Stimulated activated CD4-positive, alpha-beta T cell treated with anti-CD3 and anti-CD28 coated beads, Interleukin-15, amount 100 ng/mL, for 1 hour (primary cell): ENCODE measurements at places on chromosomes 12 and 14.

DNA sequence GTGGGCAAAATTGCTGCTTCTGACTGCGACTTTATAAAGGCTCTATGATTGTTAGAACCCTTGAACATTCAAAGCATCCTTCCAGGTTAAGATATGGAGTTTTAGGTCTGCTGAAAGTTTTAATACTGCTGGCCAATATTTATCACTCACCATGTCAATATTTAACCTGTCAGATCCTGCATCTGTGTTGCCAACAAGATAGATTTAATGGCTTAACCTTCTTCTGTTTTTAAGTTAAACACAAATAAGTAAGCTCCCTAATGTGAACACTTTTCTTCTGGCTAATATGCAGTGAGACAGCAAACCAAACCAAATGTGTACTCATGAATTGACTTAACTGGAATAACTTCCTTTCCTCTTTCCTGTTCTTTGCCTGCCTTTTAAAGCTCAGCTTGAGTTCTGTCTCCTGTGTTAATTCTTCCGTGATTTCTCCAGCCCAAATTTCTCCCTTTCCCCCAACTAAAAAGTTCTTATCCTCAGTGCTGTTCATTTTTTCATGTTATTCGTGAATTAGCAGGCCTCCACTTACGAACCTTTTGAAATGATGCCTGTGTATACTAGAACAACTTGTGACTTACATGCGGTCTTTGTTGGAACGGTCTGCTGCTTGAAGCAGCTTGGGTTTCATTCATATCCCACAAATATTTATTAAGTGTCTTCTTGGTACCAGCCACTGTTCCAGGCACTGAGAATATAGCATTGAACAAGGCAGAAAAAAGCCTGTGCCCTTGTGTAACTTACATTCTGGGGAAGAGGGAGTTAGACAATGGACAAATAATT, 9.1 kb downstream of the FBXW8 start:
- no peak for DNase-seq

DNA sequence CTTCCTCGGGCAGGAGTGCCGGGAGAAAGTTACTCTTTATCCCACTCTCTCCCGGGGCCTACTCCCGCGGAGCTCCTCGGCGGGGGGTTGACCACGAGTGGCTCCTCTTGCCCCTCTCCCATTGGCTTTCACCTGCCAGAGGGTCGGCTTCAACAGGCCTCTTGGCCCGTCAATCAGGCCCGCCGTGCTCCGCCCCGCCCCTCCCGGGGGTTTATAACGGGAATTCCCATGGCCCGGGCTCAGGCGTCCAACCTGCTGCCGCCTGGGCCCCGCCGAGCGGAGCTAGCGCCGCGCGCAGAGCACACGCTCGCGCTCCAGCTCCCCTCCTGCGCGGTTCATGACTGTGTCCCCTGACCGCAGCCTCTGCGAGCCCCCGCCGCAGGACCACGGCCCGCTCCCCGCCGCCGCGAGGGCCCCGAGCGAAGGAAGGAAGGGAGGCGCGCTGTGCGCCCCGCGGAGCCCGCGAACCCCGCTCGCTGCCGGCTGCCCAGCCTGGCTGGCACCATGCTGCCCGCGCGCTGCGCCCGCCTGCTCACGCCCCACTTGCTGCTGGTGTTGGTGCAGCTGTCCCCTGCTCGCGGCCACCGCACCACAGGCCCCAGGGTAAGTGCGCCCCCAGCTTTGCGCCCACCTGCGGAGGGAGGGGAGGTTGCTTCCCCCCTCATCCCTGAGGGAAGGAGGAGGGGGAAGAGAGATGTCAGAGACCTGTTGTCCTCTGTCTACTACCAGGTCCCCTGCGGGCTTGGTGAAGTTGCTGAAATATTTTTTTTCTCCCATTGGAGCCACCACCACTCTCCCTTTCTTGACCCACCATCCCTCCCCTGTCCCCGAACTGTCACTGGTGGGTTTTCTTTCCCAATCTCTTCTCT, at the start of gene SMOC1:
Gene SMOC1 (plus strand): TSS at position 242 of the 869 bp plus-strand sequence. CDS start 263 bp downstream, at position 505.
- DNase-seq: no peak

DNA sequence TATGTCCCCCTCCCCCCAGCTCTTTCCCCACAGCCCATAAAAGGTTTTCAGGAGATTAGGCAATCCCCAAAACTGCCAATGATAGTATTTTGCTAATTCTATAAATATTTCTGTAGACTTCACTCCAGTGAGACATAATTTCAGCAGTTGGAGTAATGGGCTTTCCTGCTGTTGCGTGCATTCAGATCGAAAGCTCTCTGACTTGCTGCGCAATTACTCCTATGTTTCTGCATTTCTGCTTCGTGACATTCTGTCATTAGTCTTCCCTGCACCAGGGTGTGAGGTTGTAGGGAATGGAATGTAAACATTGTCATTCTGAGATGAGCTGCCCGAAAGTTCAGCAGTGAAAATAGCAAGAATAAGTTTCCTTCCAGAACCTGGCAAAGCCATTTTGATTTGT, 58.2 kb downstream of the SAMD4A start:
- DNase-seq: no peak

- no peak for DNase-seq
Measured at GRCh38 chr14:92105893-92106142, 564 bp downstream of the ATXN3 start.

DNA sequence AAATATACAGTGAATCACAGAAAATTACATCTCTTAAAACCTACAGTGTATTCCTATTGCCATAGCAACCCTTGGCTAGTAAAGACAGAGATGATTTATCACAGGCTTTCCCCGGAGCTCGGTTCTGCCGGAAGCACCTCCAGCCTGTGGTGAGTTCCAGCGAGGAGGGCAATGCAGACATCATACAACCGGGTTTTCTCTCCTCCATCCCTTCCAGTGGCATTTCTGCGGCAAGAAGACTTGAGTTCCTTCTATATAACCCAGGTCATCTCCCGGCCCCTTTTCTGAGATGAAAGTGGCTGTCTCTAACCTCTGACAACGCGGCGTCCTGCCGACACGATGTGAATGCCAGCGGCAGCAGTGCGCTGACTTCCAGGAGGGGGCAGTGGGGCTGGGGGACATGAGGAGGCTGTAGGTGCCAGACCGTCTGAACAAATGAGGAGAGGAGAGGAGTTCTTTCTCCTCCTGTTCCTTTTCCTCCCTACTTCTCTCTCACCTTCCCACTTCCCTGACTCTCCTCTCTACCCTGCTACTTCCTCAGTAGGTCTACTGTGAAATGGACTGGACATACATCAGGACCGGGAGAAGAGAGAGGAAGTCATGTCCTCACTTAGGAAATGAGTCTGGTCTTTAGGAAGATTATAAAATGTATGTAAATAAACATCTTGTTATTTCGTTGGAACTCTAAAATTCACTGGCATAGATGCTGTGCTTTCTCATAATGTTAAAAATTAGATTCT, 68.6 kb upstream of the MAX start:
- DNase-seq: no peak
